Kidney epithelial cell (primary cell): ENCODE measurements at places on chromosomes 5 and 9.

GRCh38 chr5:58855851-58856739, 273.2 kb downstream of the RAB3C start:
- no peak for DNase-seq

- DNase-seq: peak; percentile 41
Measured at GRCh38 chr9:104009826-104010225, 84.3 kb upstream of the SMC2 start.

- peak; percentile 86 for DNase-seq
Measured at GRCh38 chr5:137563646-137564397, 64.7 kb upstream of the SPOCK1 start.

DNA sequence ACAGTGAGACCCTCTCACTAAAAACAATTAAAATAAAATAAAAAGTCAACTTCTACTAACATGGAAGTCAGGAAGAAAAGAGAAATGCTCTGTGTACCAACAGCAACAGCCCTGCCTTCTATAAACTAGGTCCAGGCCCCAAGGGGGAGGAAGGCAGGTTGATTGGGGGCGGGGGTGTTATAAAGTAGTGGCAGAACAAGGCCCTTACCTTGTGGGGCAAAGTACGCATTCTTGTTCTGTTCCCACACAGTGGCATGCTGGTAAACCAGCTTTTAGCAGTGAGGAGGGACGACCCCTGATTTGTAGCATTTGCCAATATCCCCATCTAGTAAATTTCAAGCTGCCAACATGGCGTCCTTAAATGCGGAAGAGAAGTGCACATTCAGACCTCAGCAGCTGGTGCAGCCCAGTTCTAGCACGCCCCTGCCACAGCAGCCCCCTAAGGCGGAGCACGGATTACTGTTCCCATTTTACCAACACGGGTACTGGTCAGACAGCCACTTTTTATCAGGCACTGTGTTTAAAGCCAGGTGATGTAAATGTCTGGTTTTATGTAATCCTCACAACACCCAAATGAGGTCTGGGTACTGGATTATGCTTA, 69.5 kb downstream of the GTF3C4 start:
- DNase-seq: no peak

DNA sequence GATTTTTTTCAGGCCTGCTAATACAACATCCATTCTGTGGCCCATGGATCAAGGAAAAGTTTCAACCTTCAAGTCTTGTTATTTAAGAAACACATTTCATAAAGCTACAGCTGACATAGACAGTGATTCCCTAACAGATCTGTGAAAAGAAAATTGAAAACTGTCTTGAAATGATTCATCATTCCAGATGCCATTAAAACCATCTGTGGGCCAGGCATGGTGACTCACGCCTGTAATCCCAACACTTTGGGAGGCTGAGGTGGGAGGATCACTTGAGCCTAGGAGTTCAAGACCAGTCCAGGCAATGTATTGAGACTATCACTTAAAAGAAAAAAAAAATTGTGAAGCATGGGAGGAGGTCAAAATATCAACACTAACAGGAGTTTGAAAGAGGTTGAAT, 6.0 kb downstream of the RAPGEF6 start:
- no peak for DNase-seq

GRCh38 chr9:124506433-124506832, 766 bp downstream of the NR5A1 start:
- DNase-seq: no peak

- peak; percentile 63 for DNase-seq
Measured at GRCh38 chr5:40383749-40384651, 295.7 kb upstream of the PTGER4 start.

- DNase-seq: no peak
Measured at GRCh38 chr5:40559306-40559705, 120.4 kb upstream of the PTGER4 start.

GRCh38 chr5:39495227-39495626, 70.4 kb upstream of the DAB2 start:
- DNase-seq: no peak

- no peak for DNase-seq
Measured at GRCh38 chr5:997001-997474, 11.6 kb upstream of the NKD2 start.
